ENCODE measurements at places on chromosomes 3 and 15. TPM values are rescaled to one million over a fixed set of nuclear protein-coding genes. Genes with fewer than 3 reads are reported as not detected.
A peak's percentile ranks its signal among the peaks of the same experiment; 100 is the strongest.

- DNase-seq = peak; percentile 67
Observed at GRCh38 chr15:41557673-41558399, 1.2 kb upstream of the TYRO3 start.

DNA sequence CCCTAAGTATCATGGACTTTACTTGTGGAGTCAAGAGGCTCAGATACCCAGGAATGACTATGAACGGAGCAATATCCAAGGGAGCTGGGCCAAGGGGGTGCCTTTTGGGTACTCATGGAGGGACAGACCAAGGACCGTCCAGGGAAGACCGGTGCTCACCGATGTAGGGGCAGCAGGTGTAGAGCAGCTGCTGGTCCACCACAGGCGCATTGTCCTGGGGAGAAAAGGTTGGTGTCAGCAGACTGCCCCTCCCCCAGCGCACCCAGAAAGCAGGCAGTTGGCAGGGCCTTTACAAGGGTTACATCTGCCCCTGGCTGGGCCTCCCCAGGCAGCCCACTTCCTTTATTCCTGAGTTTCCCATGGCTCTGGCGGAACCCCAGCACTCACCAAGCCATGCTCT lies 7.5 kb downstream of the CDAN1 start:
- DNase-seq = no peak

GOLGA6A gene
- total RNA-seq = not detected

GRCh38 chr3:23161896-23162570 lies 41.1 kb upstream of the UBE2E2 start:
- DNase-seq = peak; percentile 59

- DNase-seq = no peak
Observed at GRCh38 chr15:50267577-50267976, 2.1 kb upstream of the HDC start.

CD276 gene
- total RNA-seq = 37.5 TPM

FSIP1 gene
- total RNA-seq = 0.18 TPM

GRCh38 chr3:109224333-109224732 lies 87.8 kb downstream of the C3orf85 start:
- DNase-seq = no peak

PRSS50 gene
- not detected for total RNA-seq

DNA sequence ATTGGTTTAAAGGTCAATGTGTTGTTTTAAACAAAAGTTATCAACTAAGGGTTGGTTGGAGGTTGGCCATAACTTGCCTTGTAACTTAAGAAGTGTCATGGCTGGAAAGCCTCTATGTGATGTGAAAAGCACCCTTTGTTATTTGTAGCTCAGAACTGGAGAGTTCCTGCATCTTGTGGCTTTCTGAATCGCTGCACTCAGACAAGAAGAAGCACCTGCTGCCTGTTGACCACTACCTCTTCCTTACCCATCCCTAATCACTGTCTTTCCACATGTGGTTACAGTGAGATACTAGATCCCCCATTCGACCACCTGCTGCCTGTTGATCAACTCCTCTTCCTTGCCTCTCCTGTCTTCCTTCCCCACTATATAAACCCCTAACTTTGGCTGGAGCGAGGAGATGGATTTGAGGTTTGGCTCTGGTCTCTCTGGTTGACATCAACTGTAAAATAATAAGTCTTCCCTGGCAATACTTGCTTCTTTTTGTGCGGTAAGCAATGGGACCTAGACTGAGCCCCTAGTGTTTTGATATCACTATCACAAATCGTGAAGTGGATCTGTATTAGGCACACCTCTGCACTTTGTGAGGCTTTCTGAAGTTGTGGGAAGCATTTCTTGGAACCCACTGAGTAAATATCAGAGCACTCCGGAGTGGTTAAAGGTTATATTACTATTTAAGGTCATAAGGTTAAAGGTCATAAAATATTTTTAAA lies 13.8 kb downstream of the RPL39L start:
- no peak for DNase-seq

POPDC2 gene
- total RNA-seq = under 0.01 TPM

DNA sequence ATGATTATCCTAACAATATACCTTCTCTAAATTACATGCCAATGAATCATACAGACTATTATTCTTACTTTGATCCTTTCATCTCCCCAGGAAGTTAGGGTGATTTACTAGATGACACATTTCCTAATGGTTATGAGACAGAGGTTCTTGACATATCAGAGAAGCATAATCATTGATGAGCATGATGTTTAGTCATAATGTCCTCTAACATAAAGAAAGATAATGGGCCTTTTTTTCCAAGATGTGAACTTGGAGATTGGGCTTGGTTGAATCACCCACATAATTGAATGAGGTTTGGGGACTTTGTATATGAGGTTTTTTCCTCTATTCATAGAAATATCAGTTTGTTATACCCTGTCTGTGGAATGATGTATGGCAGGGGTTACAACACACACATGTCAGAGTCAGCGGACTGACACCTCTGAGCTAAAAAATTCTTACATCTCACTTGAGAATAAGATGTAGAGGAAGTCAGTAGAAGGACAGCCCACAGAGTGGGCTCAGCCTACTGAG lies 69.7 kb upstream of the DCBLD2 start:
- peak; percentile 95 for DNase-seq

GRCh38 chr3:124856677-124857076 lies 30.5 kb downstream of the ITGB5 start:
- no peak for DNase-seq

TFRC gene
- 207 TPM for total RNA-seq

TMC3 gene
- total RNA-seq = not detected

DNA sequence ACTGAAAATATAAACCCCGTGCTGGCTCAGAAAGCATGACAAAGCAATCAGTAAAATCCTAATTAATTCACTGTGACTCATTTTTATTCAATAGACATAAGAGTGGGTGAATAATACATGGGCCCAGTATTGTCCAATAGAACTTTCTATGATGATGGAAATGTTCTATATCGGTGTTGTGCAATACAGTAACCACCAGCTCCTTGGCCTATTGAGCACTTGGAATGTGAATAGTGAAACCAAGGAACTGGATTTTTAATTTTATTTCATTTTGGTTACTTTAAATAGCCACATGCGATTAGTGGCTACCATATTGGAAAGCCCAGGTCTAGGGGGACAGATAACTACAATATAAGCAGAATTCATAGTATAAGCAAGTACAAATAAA lies 69.8 kb upstream of the PPP2R3A start:
- no peak for DNase-seq

DNA sequence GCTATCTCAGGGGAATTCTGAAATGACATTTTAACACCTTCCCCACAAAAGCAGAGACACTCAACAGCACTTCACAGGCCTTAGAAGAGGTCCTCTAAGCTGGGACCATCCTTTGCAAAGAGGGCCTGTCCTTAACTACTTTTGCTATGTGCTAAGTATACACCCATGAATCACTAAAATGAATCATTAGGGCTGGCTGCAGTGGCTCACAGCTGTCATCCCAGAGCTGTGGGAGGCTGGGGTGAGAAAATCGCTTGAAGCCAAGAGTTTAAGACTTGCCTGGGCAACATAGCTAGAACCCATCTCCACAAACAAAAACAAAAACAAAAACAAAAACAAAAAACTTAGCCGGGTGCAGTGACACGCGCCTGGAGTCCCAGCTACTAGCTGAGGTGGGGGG lies 53.9 kb upstream of the MELTF start:
- DNase-seq = peak; percentile 88

EPHB1 gene
- total RNA-seq = 0.36 TPM

DNA sequence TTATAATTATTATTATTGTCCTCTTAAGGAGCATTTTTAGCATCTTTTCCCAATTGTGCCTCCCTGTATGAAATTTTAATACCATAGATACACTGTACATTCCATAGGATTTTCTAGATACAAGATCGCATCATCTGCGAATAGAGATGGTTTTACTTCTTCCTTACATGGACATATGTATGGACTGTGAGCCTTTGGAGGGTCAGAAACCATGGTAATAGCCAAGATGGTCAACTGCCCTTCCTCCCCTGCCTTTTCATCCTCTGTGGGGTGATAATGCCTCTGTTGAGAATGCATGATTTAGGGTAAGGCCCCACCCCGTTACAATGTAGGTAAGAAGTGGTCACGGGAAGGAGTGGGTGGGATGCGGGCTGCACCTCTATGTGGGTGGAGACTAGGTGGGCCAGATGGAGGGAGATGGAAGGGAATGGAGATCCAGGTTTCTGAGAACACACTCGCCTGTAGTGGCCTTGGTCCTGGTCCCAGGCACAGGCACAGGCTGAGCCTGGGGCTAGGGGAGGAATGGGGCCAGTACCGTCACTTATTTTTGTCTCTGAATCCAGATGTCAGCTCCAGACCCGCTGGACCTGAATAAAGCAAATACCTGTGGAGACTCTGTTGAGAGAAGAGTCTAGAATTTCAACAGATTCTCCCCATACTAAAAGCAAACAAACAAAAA lies 31.7 kb downstream of the GOLGA6A start:
- no peak for DNase-seq

- DNase-seq = no peak
Observed at GRCh38 chr3:129367821-129368220, 60.6 kb downstream of the EFCAB12 start.

BCL2A1 gene
- 4.5 TPM for total RNA-seq

FAM107A gene
- total RNA-seq = not detected

DUOXA2 gene
- total RNA-seq = not detected

DNA sequence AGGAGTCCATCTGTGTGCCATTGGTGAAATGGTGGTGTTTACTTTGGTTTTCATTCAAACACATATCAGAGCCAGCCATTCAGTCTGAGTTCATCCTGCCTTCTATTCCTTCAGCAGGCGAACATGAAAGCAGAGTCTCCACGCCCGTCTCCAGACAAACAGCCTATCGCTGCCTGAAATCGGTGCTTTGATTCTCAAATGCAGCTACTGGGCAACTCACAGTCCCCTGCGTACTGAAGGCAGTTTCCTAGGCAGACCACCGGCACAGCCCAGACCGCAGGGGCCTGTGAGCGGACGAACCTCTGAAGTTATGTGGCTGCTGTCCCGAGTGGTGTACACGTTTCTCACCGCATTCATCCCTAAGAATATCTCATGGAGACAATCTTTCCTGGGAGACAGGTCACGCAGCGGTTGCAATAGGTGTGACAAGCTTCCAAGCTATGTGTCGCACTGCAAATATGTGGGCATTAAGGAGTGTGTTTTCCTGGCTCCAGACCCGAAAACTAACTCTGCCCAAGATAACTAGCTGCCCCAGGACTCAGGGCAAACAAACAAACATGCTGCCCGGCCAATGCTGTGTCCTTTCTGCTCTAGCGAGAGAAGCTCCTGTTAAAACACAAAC lies 16.9 kb upstream of the RYR3 start:
- DNase-seq = no peak

ATP13A5 gene
- total RNA-seq = not detected

- no peak for DNase-seq
Observed at GRCh38 chr15:50916400-50916799, 7.9 kb downstream of the AP4E1 start.

GRCh38 chr3:5473471-5473870 lies 286.0 kb downstream of the EDEM1 start:
- no peak for DNase-seq

DNA sequence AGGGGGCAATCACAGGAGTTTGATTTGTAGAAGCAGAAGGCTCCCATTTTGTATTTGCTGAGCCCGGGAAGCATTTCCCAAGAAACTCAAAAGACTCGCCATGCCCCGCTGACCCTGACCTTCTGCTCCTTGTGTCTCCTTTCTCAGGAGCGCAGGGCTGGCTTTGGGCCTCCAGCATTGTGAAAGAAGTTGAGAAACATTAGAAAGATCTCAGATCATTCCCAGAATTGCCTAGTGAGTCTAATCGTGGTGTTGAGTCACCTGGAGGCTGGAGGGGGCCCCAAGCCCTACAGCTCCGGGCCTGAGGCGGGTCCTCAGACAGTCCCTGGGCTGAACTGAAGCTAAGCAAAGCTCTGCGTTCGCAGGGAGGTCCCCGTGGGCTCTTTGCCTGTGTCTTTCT lies 10.9 kb upstream of the PIGZ start:
- DNase-seq = peak; percentile 57

GRCh38 chr3:119681279-119681678 lies 4.1 kb upstream of the COX17 start:
- DNase-seq = peak; percentile 58

FBN1 gene
- total RNA-seq = 283 TPM

GRCh38 chr3:44339181-44340057 lies 853 bp downstream of the TCAIM start:
- no peak for DNase-seq

DNA sequence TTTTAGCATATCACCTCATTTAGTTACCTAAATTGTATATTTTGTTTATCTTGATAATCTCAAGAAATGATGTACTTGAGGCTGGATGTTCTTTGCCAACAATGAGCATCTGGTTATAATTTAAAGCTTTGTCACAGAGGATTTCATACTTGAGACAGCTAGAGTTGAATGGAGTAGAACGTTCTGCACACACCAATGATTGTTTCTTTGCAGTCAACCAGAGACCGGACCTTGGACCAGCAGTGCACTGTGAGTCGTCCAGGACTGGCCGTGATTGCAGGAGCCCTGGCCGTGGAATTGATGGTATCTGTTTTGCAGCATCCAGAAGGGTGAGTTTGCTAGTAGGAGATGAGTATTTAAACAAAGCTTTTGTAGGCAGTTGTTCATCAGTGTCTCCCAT lies 90.4 kb downstream of the ATG7 start:
- peak; percentile 73 for DNase-seq

CAMK2N2 gene
- total RNA-seq = not detected

AMOTL2 gene
- 162 TPM for total RNA-seq

DNA sequence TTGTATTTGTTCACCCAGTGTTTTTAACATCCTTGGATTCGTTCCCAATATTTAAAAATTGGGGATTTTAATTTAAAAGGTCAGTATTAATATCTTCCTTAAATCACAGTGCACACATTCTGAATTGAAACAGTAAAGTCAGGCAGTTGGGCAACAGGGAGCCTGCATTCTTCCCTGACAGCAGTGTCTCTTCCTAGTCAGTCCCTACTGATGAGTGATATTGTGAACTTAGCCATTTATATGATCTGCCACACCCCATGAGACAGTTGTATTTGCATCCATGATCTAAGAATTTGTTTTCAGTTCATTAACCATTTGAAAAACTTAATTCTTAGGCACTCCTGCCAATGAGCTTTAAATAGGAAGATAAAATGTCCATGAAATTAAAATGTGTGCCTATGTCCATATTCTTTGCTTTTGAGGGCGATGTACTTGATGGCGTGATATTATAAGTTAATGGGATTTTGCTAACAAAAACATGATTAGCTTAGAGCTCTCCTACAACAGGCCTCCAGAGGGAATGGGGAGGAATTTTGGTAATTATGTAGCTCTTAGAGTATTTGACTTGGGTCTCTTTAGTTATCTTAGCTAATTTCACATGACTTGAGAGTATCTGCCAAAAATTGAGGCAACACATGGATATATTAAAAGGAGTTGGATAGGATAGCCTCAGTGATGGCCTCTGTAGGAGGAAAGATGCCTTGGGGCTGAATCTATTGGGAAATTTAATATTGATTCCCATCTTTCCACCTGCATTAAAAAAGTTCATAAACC lies 219.3 kb downstream of the PTPRG start:
- no peak for DNase-seq

GRCh38 chr15:29045717-29046116 lies 159.9 kb downstream of the APBA2 start:
- DNase-seq = peak; percentile 73

DNA sequence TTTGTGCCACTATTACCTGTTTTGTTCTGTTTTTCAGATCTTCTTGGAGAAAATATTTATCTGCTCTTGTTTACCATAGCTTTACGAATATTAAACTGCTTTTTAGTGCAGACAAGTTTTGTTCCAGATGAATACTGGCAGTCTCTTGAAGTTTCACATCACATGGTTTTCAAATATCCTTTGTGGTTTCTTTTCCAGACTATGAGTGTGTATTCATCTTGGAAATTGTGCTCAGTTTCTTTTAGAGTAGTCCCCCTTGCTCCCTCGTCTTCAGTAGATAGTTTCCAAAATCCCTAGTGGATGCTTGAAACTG lies 1.2 kb downstream of the PIGB start:
- peak; percentile 10 for DNase-seq

- DNase-seq = peak; percentile 69
Observed at GRCh38 chr3:149967086-149967685, 3.5 kb downstream of the PFN2 start.
